ENCODE measurements at places on chromosomes 12 and 14.

- no peak for DNase-seq
Observed at GRCh38 chr14:105192866-105193731, 12.0 kb upstream of the NUDT14 start.

- DNase-seq: peak; percentile 38
Observed at GRCh38 chr12:89333564-89334252, 18.6 kb downstream of the DUSP6 start.

GRCh38 chr12:128069359-128069997 lies 197.5 kb upstream of the TMEM132C start:
- peak; percentile 79 for DNase-seq

DNA sequence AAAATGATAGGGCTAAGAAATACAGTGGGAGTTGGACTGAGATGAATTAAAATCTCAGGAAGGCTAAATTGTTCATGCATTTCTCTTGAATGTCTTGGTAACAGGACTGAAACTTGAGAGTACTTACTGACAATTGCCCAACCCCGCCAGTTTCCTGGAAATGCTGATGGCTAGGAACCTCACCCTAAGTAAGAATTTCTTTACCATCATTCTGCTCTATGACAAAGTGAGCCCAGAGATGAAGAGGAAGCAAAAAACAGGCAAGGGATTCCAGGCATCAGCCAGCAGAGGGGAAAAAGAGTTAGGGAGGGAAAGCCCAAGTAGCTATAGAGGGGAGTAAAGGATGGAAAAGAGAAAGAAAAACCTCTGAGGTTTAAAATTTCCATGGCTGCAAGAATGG lies 397.7 kb downstream of the MDGA2 start:
- no peak for DNase-seq

DNA sequence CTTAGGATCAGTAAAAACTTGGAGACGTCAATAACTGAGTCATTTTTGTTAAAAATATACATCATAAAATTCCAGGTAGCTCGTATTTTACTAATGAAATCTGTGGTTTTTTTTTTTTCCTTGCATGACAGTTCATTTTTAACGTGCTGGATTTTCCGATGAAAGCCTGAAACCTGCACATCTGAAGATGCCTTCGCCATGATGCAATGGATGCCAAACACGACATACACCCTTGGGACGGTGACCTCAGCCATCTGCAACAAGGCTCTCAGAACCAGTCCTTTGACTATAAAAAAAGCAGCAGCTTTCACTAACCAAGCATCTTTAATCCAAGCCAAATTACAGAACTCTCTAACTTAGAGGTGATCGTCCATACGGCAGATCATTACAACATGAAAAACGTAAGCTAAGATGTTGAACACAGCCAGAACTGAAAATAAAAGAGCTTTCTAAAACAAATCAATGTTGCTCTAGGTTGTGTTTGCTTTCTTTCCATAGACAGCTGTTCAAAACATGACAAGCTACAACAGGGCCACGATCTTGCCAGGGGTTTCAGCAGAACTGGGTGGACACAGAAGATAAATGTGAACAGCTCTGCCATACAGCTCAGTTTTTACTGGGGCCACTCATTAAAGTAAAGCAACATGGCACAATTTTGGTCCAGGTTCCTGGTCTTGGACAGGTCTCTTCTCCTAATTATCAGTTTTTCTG lies 7.8 kb downstream of the NIN start:
- no peak for DNase-seq
